ENCODE measurements at places on chromosomes 4 and X.

DNA sequence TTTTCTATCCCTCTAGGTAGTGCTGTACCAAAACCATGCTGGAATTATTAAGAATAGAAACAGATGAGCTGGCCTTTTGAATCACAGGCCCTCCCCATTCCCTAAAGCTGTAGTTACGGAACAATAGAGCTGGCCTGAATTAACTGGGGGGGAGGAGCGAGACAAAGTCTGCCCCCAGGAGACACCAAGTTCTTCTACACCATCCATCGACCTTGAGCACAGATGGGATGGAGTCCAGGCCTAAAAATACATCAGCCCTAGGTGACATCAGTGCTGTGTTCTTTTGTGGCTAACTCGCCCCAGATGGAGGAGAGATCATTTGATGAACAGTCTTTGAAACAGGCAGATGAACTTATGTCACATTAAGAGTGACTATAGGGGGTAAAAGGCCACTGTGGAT, 49.6 kb downstream of the LHFPL1 start:
- no peak for DNase-seq

DNA sequence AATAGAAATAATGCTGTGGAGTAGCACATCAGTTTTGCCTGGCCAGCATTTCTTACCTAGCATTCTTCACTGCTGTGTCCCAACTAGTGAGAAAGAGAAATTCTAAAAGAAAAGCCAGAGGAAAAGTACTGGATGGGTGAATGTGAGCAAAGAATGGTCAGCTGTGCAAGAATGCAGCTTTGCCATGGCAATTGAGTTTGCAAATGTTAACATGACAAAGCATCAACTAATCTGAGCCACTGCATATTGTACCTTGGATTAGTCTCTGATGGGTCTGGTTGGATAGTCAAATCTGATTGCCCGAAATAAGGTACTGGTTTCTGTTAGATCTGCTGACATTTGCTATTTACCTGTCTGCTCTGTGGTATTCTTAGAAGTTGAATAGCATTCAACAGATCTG, 38.7 kb downstream of the ADD1 start:
- DNase-seq, result peak; percentile 50

DNA sequence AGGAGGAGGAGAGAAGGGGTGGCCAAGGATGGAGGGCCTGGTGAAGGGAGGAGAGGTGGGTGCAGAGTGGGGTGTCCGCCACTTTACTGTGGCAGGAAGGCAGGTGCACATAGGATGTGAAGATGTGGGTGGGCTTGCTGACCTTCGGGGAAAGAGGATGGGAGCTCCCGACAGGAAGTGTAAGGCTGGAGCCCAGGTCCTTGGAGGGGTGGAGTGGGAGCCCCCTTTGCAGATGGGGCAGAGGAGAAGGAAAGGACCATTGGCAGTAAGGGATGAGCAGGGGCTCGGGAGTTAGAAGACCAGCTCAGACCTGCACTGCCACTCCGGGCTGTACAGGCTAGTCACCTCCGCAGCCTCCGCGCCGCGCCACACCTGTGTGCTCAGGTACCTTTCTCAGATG, 89.5 kb downstream of the EVC start:
- DNase-seq, result no peak

- no peak for DNase-seq
These were observed 61.5 kb downstream of the CCNI start for GRCh38 chr4:77014256-77014655.

- DNase-seq, result no peak
These were observed 8.1 kb upstream of the SLC25A6 start for GRCh38 chrX:1400049-1400448.

GRCh38 chr4:51942108-51942832, 77.9 kb downstream of the LRRC66 start:
- DNase-seq, result peak; percentile 30

DNA sequence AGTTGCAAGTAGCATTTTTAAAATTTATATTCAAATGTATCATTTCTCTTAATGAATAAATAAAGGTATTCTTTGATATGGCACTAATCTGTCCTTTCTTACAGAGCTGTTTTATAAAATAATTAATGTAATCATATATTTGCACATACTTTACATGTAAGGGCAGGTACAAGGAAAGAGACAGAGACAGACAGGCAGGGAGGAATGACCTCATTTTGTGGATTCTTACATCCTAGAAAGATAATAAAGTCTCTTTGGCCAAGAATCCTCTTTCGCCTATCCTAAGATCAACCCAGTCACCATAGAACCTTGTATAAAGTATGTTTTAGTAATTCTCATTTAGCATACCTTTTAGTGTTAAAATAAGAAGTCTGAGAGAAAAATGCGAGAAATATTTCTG, 98.5 kb upstream of the CTSO start:
- no peak for DNase-seq

DNA sequence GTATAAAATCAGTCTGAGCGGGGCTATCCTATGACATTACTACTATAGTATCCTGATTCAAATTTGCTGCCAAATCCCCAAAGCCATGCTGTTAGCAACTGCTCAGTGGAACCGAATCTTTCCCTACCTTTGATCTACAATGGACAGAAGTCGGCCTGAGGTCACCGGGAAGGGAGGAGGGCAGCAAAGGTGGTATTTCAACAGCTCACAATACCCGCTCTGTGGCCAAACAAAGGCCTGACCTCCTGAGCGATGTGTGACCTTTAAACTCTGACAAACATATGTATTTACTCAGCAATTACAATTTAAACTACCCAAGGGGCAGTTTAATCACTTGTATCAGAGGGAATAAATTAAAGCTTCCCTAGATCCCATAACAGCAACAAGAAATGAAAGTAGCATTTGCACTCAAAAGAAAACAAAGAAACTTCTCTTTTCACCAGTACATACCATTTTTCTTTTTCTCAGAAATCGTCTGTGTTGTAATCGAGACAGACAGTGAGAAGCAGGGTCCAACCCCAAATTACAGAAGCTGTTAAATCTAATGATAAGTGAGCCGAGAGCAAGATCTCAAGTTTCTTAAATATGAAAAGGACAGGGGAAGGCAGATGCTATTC, 11.6 kb upstream of the TMEM128 start:
- DNase-seq, result no peak

GRCh38 chrX:40095583-40096394, 2.0 kb downstream of the BCOR start:
- DNase-seq, result no peak

DNA sequence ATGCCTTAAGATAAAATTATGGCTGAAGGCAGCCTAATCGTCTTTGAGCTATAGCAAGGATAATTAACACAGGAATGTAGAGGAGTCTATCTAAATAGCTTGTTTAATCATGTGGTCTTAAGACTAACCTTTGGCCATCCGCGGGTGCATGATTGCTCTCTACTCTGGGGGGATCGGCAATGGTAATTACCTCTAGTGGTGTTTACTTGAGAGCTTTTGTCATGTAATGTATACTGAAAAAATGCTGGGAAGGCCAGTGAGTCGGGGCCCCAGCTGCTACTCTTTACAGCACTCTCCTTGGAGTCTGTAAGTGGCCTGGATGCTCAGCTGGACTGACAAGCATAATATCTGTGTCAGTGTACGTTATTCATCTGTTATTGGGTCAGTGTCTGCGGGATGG, 65.5 kb upstream of the GNPDA2 start:
- no peak for DNase-seq

- DNase-seq, result no peak
These were observed 595.1 kb downstream of the RAB28 start for GRCh38 chr4:12889054-12889453.

- DNase-seq, result no peak
These were observed 7.0 kb upstream of the EREG start for GRCh38 chr4:74357965-74358364.

DNA sequence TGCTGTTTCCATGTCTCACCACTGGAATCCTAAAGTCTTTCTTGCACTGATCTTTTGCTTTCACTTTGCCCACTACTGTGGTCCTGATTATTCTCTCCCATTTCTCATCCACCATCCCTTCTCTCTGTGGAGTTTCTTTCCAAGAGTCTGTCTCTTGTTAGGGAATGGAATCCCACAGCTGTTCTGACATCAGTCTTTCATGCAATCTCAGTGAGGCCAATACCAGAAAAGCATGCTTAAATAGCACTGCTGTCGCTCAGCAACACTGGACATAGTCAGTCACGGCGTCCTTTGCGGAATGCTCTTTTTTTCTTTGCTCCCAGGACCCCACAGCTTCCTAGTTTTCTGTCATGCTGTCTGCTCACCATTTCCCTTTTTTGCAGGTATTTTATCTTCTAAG, 20.1 kb downstream of the SLITRK4 start:
- no peak for DNase-seq

DNA sequence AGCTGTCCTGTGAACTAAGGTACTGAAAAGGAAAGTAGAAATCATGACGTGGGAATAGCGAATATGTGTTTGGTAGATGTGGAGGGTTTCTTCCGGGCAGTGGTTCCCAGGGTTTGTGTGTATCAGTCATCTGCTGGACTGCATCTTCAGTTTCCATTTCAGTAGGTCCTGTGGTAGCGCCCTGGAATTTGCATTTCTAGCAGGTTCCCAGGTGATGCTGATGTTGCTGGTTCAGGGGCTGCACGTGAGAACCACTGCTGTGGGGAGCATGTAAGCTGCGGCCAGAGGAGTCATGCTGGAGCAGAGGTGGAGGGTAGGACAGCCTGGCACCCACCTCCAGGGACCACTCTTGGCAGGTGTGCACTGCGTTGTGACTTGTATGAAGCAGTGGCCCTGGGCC, 47.1 kb downstream of the ARHGAP10 start:
- DNase-seq, result no peak

GRCh38 chr4:79788884-79789283, 284.1 kb downstream of the ANTXR2 start:
- no peak for DNase-seq

DNA sequence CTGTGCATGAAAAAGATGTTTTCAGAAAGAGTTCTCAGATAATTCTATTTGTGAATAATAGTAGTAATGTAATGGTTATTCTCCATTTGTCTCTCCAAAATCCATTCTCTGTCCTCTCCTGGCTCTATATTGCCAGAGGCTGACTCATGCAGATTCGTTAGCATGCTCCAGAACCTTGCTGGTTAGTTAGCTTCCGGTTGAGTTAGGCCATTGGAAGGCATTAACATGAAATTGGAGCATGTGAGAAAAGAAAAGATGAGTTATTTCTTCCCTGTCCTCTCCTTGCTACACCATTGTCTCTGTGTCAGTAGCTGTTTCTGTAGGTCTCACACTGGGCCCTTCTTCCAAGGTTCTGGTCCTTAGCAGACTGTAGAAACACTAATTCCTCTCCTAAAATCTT, 23.5 kb upstream of the PRDM8 start:
- peak; percentile 80 for DNase-seq

- no peak for DNase-seq
These were observed 701.0 kb upstream of the PITX2 start for GRCh38 chr4:111323916-111324315.

DNA sequence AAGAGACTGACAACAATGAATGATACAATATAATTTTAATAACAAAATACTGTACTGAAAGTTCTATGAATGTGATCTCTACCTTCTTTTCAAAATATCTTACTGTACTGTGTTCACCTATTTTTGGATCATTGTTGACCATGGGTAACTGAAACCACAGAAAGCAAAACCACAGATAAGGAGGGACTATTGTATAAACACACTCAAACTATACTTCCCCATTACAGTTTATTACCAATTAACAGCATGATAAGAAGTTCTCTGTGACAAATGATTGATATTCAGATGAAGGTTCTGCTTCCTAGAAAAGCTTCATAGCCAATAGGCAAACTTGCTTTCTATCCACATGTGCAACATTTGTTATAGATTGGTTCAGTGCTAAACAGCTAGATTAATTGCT, 50.1 kb downstream of the GABRG1 start:
- no peak for DNase-seq

- no peak for DNase-seq
These were observed 460.7 kb upstream of the RPS6KA3 start for GRCh38 chrX:20727447-20727846.

DNA sequence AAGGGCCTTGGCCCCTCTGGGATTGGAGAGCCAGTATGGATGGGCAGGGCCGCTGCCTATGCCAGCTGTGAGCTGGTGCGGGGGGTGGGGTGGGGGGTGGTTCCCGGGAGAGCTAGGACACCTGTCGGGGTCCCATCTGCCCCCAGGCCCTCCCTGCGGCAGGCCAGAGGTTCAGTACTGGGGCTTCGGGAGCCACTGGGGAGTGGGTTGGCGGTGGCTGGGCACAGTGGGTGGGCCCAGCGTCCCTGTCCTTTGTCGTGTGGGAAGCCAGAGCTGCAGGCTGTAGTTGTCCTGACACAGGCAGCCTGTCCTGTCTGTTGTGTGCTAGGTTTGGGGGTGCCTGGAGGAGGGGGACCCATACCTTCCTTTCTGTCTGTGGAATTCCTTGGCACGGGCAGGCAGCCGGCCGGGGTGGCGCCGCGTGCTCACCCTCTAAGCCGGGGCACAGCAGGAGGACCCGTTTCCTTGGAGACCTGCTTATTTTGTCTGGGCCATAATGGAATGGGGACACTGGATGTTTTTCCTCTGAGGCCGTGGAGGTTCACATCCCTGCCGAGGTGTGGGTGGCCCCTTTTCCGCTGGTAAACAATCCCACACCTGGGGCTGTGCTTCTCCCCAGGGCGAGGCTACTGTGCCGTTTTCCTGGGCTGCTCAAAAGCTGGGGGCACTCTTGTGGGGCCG, 14.8 kb downstream of the DOK7 start:
- no peak for DNase-seq

- no peak for DNase-seq
These were observed 112.0 kb downstream of the CFAP299 start for GRCh38 chr4:80447493-80447892.

DNA sequence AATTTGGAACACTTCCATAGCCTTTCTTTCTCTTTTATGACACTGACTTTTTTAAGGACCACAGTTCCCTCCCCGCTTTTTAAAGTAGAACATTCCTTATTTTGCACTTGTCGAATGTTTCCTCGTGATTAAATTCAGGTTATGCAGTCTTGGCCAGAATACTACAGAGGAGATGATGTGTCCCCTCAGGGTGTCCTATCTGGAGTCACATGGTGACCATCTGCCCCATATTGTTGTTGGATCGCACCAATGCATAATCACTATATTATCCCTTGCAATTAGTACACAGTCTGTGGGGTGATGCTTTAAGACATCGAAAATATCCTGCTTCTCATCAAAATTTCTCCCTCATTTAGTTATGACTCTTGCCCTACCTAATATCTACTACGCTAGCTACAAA, 27.4 kb downstream of the WDFY3 start:
- DNase-seq, result no peak

DNA sequence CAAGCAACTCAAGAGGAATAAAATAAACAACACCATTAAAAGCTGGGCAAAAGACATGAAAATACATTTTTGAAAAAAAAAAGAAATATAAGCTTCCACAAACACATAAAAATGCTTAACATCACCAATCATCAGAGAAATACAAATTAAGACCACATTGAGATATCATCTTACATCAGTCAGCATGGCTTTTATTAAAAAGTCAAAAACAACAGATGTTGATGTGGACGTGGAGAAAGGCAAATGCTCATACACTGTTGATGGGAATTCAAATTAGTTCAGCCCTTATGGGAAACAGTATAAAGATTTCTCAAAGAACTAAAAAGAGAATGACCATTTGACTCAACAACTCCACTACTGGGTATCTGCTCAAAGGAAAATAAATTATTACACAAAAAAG, 59.6 kb downstream of the STK32B start:
- DNase-seq, result no peak

GRCh38 chr4:89868276-89868675, 26.4 kb upstream of the MMRN1 start:
- no peak for DNase-seq

All from HFFc6 (cell line).